ENCODE measurements at places on chromosomes 5 and 9. TPM values are rescaled to one million over a fixed set of nuclear protein-coding genes. Genes with fewer than 3 reads are reported as not detected.

The TEK gene
- polyA plus RNA-seq = not detected

GRCh38 chr5:74055486-74056106 lies 429.6 kb downstream of the ARHGEF28 start:
- H3K36me3 ChIP-seq = no peaks in the 10 kb centered on the region
- DNase-seq = no peak
- H3K4me3 ChIP-seq = no peak overlapping the region
- H3K4me1 ChIP-seq = no peaks in the 10 kb centered on the region
- H3K27ac ChIP-seq = no peak overlapping the region

DNA sequence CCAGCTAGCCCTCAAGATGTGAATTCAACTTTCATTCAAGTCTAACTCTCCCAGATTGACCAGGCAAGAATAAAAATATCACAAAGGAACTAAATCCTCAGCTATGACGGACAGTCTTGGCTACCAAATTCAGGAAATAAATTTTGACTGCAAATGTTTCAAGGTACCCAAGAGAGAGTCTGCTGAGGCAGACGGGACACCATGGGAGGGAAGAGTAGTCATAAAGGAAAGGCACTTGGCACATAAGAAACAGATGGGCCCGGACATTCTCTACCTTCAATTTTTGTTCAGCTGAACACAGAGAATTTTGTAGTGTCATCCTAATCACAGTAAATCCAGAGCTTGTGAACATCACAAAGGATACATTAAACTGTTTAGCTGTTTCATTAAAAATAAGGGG lies 390.0 kb downstream of the DTWD2 start:
- no peaks in the 10 kb centered on the region for H3K36me3 ChIP-seq
- no peak for DNase-seq
- H3K4me1 ChIP-seq = no peaks in the 10 kb centered on the region
- no peaks in the 10 kb centered on the region for H3K27me3 ChIP-seq

The TSLP gene
- not detected for polyA plus RNA-seq

- DNase-seq = no peak
- H3K4me3 ChIP-seq = no peak overlapping the region
- H3K36me3 ChIP-seq = peaks cover 16% of the 10 kb centered on the region
- H3K4me1 ChIP-seq = no peaks in the 10 kb centered on the region
Measured at GRCh38 chr9:3256571-3257330, 269.1 kb downstream of the RFX3 start.

DNA sequence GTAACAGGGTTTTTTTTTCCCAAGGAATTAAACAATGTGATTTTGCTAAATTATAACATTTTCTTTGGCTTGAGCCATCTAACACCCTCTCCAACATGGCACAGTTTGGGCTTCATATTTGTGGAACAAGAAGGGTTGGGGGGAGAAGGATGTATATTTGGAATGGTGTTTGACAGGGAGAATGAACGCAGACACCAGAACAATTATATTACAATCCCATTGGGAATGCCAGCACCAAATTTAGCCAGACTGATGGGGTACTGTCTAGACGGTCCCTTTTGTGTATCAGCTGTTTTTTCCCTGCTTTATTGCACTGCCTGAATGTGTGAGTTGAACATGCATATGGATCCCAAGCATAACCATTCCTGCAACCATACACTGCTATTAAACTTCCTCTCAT lies 130.9 kb upstream of the TMEM161B start:
- no peaks in the 10 kb centered on the region for H3K27me3 ChIP-seq
- H3K4me1 ChIP-seq = no peaks in the 10 kb centered on the region
- no peak overlapping the region for H3K4me3 ChIP-seq

GRCh38 chr9:77960356-77961153 lies 71.1 kb downstream of the GNAQ start:
- no peak for DNase-seq
- no peaks in the 10 kb centered on the region for H3K27me3 ChIP-seq
- H3K36me3 ChIP-seq = no peaks in the 10 kb centered on the region
- peaks cover 27% of the 10 kb centered on the region for H3K4me1 ChIP-seq
- H3K27ac ChIP-seq = no peak overlapping the region
- no peak overlapping the region for H3K4me3 ChIP-seq

The AGXT2 gene
- not detected for polyA plus RNA-seq

DNA sequence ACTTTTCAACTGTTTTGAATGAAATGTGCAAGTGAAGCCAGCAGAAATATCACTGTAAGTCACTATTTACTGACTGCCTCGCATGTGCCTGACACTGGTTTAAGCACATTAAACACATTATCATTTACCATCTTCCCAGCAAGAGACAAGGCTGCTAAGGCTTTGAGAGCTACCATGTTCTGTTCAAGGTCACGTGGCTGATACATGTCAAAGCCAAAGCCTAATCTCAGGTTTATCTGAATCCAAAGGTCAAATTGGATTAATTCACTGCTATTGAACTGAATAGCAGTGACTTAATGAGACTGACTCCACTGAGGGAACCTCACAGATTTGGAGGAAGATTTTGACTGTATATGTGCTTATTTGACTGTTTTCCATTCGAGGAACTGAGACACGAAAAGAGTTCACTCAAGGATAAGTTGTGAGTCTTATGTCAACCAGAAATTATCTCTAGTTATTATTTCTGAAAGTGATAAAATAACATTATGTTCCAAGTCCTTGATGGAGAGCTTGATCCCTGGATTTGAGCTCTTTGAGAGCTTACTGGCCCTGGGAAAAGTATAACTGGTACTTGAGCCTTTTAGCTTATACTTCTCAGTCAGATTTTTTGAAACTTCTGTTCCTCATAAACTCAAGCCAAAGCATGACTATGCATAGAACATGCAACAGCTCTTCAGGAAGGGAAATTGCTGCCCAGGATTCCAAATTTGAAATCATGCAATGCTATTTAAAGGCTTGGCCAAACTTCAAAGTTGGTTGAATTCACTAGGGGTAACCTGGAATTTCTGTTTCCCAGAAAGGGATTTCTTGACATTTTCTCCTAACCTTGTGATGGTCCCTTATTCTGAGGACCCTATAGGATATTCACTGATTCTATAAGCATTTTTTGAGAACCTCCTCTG lies 23.4 kb upstream of the ARHGAP26 start:
- H3K4me3 ChIP-seq = no peak overlapping the region
- no peak for DNase-seq
- H3K27me3 ChIP-seq = no peaks in the 10 kb centered on the region
- H3K36me3 ChIP-seq = no peaks in the 10 kb centered on the region
- no peak overlapping the region for H3K27ac ChIP-seq

The SPATA31D4 gene
- not detected for polyA plus RNA-seq

The SLC6A7 gene
- not detected for polyA plus RNA-seq

The PCDHB10 gene
- polyA plus RNA-seq = not detected

DNA sequence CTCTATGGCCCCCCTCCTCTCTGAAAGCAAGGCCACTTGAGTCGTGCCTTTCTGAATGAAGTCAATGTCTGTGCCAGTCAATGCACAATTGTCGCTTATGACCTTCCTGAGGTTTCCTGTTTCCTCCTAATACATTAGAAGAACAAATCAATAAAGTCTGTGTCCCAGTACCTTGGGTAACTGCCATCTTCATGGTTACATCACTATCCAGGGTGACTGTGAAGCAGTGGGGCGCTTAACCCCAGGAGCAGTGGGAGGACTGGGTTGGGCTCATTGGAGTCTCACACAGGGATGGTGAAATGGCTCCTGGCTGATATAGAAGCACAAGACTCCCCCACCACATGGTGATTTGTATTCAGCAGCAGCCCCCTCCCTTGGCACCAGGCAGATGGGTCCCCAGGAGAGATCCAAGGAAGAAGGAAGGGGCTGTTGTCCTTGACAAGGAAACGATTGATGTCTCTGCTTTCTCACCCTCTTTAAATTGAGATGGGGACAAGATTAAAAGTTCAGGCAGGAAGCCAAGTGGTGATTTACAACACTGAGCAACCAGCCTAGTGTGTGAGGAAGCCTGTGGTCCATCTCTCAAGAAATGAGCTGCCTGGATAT lies 261.9 kb upstream of the ZNF462 start:
- no peak overlapping the region for H3K27ac ChIP-seq
- no peak overlapping the region for H3K4me3 ChIP-seq
- H3K36me3 ChIP-seq = no peaks in the 10 kb centered on the region
- H3K4me1 ChIP-seq = no peaks in the 10 kb centered on the region
- no peaks in the 10 kb centered on the region for H3K27me3 ChIP-seq
- DNase-seq = no peak

DNA sequence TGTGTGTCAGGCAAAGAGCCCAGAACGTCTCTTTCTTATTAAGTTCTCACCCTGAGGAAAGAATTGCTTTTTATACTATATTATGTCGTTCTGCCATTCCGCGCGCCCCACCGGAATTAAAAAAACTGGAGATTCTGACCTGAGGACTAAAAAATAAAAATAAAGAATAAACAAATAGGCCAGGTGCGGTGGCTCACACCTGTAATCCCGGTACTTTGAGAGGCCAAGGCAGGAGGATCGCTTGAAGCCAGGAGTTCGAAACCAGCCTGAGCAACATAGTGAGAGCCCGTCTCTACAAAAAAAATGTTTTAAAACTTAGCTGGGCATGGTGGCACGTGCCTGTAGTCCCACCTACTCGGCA lies 677 bp upstream of the DYNC2I2 start:
- H3K27me3 ChIP-seq = no peaks in the 10 kb centered on the region
- H3K36me3 ChIP-seq = no peaks in the 10 kb centered on the region
- DNase-seq = no peak
- peak overlapping the region; percentile 95 for H3K27ac ChIP-seq

GRCh38 chr5:96569770-96570169 lies 92.4 kb upstream of the CAST start:
- H3K36me3 ChIP-seq = no peaks in the 10 kb centered on the region
- H3K4me3 ChIP-seq = no peak overlapping the region
- H3K27ac ChIP-seq = no peak overlapping the region
- no peaks in the 10 kb centered on the region for H3K27me3 ChIP-seq

The PAIP1 gene
- 48.9 TPM for polyA plus RNA-seq

The AK8 gene
- polyA plus RNA-seq = not detected

DNA sequence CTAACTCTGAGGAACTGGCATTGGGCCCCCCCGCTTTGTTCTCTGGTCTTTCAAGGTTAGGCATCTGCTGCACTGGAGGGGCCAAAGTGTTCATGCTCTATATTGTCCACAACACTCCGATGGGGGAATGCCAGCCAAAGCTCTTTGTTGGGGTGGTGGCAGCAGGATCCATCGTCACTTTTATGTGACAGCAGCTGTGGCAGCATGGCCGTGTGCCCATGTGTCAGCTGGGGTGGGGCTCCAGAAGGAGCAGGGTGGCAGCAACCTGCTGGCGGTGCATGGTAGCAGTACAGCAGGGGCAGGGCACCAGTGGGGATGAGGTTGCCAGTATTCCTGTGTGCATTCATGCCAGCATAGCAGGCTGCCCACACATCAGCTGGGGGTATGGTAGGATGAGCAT lies 28.2 kb downstream of the ITGA2 start:
- H3K36me3 ChIP-seq = no peaks in the 10 kb centered on the region
- no peaks in the 10 kb centered on the region for H3K4me1 ChIP-seq
- H3K4me3 ChIP-seq = no peak overlapping the region
- no peak overlapping the region for H3K27ac ChIP-seq
- no peaks in the 10 kb centered on the region for H3K27me3 ChIP-seq
- DNase-seq = no peak

The BARHL1 gene
- polyA plus RNA-seq = not detected

The PCDHB16 gene
- not detected for polyA plus RNA-seq
